Omental fat pad (tissue), 4 donors: ENCODE measurements at places on chromosomes 3 and 15.

DNA sequence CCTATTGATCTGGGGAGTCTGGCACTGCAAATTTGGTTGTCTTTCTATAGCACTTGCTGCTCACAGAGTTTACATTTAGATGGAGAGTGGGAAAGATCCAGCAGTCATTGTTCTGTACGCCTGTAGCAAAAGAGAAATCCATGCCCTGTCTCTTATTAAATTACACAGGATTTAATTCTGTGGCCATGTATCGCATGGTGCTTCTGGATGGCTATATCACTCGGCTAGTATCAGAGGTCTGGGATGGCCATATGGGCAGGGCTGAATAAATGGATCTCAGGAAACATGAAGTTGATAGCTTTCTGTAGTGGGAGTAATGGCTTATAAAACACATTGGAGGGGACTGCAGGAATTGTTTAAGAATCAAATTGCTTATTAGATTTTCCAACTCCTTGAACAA, 325.8 kb upstream of the DPH6 start:
- DNase-seq, result no peak

- DNase-seq, result no peak
Observed at GRCh38 chr3:54865316-54865715, 62.5 kb downstream of the LRTM1 start.

DNA sequence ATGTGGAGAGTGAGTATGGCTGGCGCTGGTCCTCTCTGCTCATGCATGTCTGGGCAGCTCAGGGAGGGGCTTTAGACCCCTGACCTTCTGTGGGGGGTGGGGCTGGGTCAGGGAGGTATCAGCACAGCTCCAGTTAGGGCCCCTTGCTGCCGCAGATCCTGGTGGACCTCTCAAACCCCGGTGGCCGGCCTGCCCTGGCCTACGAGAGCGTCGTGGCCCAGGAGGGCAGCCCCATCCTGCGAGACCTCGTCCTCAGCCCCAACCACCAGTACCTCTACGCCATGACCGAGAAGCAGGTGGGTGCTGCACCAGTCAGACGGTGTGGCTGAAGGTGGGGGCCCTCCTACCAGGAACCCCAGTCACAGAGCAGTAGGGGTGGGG, 20.2 kb downstream of the PLXNA1 start:
- DNase-seq, result no peak

GRCh38 chr15:83571820-83572707, 81.9 kb upstream of the ADAMTSL3 start:
- no peak for DNase-seq

DNA sequence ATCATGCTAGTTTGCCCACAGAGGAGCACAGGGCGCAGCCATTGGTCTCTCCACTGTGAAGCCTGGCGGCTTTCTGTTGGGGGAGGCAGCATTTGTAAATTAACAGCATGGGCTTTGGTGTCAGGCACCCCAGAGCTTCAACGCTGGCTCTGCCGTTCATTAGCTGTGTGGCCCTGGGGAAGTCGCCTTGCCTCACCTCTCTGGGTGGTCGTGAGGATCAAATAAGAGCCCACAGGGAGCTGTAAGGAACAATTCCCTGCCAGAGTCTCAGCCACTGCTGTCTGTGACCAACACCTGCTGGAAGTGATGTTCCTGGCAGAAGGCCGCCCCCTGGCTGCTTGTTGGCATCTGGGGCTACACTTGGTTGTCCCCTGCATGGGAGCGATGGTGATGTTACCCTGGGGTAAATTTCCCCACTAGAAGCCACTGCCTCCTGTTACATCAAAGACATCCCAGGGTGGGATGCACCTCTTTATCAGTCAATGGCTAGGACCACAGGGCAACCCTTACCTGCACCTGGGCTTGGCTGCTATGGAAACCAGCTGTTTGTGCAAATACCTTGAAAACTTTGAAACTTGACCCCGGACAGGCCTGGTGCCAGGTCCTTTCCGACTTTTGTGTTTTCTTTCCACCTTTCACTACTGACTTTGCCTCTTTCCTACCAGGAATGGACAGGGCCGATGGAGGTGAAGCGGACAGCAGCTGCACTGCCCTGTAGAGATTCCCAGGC, 36.9 kb downstream of the DNASE1L3 start:
- no peak for DNase-seq

- DNase-seq, result no peak
Observed at GRCh38 chr3:72158639-72159326, 373.8 kb upstream of the PROK2 start.
